Dermis lymphatic vessel endothelial cell (primary cell): ENCODE measurements at places on chromosomes 6 and 20. TPM values are rescaled to one million over a fixed set of nuclear protein-coding genes. Genes with fewer than 3 reads are reported as not detected.

The JAG1 gene
- total RNA-seq = 94.2 and 94.3 TPM in 2 replicates

The ELOVL2 gene
- total RNA-seq = under 0.01 TPM in 1 of 2 replicates, not detected in the other

The HUS1B gene
- 0.54 and 0.69 TPM in 2 replicates for total RNA-seq

The MC3R gene
- total RNA-seq = not detected in 2 replicates

The CTCFL gene
- not detected in 2 replicates for total RNA-seq

The CALHM5 gene
- total RNA-seq = 1.3 and 2.6 TPM in 2 replicates

The HLA-DPB1 gene
- 10.0 and 16.6 TPM in 2 replicates for total RNA-seq
